ENCODE measurements at places on chromosomes 1 and 21. TPM values are rescaled to one million over a fixed set of nuclear protein-coding genes. Genes with fewer than 3 reads are reported as not detected.

DNA sequence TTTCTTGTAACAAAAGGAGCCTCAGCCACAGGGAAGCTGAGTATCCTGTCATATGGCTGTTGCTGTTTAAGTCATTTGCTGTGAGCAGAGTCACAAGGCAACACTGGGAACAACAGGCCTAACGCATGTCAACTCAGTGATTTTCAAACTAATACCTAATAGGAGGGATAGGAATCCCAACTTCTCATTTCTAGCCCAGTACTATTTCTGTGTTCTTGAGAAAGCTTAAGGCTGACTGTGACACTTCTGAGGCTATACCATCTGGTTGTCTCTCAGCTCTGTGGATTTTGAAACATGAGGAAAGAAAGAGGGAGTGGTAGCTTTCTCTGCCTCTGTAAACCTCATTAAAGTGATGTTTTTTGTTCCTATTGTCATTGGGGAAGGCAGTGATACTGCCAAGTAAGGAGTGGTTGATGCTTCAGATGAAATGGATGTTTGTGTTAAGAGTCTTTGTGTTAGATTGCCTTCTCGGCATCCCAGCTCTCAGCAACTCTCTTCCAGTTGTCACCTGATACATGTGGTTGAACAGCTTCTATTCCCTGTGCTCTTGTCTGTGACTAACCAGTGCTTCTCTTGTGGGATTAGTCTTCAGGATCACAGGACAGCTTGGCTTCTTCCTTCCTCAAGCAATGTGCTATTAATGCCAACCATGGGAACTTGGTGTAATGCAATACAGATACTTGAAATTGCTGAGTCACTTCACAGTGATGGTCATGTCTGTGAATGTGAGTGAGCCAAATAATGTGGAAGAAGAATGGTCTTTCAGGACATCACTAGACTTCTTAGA is 166.8 kb upstream of the IVNS1ABP start:
- no peaks in the 10 kb centered on the region for H3K36me3 ChIP-seq
- no peak overlapping the region for H3K27ac ChIP-seq
- no peak overlapping the region for H3K4me3 ChIP-seq

DNA sequence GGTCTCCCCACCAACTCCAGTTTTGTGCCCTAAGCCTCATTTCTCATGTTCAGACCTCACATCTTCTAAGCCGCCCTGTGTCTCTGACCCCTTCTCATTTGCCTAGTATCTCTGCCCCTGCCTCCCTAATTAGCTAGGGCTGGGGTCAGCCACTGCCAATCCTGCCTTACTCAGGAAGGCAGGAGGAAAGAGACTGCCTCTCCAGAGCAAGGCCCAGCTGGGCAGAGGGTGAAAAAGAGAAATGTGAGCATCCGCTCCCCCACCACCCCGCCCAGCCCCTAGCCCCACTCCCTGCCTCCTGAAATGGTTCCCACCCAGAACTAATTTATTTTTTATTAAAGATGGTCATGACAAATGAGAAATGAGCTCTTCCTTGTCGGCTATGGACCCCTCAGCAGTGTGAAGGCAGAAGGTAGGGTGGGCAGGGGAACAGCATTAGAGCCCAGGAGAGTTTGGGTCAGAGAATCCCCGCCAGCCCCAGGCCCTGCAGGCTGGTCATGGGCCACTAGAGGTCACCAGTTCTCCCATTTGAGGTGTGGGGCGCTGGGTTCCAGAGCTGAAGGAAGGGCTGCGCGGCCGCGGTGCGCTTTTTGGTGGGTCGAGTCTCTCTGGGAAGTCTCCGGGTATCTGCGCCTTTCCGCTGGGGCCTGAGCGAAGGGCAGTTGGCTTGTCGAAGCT is 11.5 kb downstream of the ADAMTSL4 start:
- peaks cover 3% of the 10 kb centered on the region for H3K36me3 ChIP-seq
- peaks cover 52% of the 10 kb centered on the region for H3K4me1 ChIP-seq
- peak overlapping the region; percentile 99 for H3K27ac ChIP-seq
- H3K4me3 ChIP-seq = peak overlapping the region; percentile 24
- DNase-seq = no peak

The WNT2B gene
- total RNA-seq = 3.6 TPM

The S100A14 gene
- not detected for total RNA-seq
